Retinal pigment epithelial cell (primary cell): ENCODE measurements at places on chromosomes 5 and 9.

- no peak for DNase-seq
Measured at GRCh38 chr9:126000731-126001580, 253.8 kb downstream of the PBX3 start.

- DNase-seq, result no peak
Measured at GRCh38 chr9:93960971-93961841, 6.1 kb upstream of the BARX1 start.

- no peak for DNase-seq
Measured at GRCh38 chr9:94627287-94627686, 12.0 kb downstream of the FBP1 start.

GRCh38 chr9:131043646-131044045 lies 34.7 kb downstream of the LAMC3 start:
- no peak for DNase-seq

DNA sequence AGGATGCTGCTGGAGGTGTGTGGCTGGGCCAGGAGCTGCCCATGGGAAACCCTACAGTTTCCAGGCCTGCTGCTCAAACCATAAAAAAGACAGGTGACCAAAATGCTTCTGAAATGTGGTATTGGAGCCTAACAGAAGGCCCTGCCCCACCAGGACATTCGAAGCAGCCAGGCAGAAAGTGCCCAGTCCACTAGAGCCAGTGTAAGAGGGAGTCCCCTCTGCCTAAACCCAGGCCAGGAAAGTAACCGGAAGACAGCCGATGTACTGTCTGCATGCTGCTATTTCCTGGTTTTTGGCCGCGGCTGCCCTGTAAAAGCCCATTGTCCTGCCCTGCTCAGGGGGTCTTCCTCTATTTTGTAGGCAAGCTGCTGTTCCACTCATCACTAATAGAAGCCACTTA lies 150.7 kb upstream of the IRX2 start:
- DNase-seq, result no peak

DNA sequence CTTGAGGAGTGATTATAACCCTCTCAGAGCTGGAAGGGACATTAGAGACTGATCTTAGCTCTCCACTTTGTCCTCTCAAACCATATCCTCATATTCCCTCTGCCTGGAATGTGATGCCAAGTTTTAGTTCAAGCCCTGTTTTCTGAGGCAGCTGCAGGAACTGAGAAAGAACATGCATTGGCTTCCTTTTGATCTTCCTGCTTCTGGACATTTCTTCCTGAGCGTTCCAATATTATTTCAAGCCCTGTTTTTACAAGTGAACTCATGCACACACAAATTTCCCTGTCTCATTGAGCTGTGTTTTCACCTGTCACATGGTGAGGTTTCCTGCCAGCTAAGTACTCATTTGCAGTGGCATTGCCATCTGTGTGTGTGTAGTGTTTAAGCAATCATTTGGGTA lies 17.0 kb downstream of the FOCAD start:
- DNase-seq, result no peak

- no peak for DNase-seq
Measured at GRCh38 chr9:132743931-132744479, 73.7 kb downstream of the GTF3C4 start.

- no peak for DNase-seq
Measured at GRCh38 chr9:23659346-23660006, 166.6 kb downstream of the ELAVL2 start.

GRCh38 chr9:114834386-114834785 lies 28.5 kb upstream of the TNFSF15 start:
- no peak for DNase-seq

- no peak for DNase-seq
Measured at GRCh38 chr9:16869131-16869881, 1.2 kb downstream of the BNC2 start.

DNA sequence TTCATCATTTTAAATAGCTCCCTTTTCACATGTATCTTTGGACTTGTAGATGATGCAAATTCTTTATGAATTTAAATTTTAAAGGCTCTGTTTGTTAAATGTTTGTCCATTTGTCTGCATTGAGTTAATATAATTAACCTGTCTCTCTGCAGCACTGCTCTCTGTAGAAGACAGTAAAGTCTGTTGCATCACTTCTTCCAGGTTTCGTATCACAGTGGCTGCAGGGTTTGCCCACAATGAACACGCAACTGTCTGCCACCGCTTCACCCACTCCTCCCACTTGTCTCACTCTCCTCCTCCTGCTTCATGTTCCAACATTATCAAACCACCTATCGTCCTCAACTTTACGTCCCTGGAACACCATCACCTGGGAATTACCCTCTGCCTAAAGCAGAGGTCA lies 231.3 kb upstream of the SLC30A5 start:
- DNase-seq, result no peak
